COLO829 (cell line): ENCODE measurements at places on chromosomes 1 and 21.
A peak's percentile ranks its signal among the peaks of the same experiment; 100 is the strongest.

GRCh38 chr1:173062150-173062938 is 11.6 kb upstream of the TNFSF18 start:
- DNase-seq = peak; percentile 70

DNA sequence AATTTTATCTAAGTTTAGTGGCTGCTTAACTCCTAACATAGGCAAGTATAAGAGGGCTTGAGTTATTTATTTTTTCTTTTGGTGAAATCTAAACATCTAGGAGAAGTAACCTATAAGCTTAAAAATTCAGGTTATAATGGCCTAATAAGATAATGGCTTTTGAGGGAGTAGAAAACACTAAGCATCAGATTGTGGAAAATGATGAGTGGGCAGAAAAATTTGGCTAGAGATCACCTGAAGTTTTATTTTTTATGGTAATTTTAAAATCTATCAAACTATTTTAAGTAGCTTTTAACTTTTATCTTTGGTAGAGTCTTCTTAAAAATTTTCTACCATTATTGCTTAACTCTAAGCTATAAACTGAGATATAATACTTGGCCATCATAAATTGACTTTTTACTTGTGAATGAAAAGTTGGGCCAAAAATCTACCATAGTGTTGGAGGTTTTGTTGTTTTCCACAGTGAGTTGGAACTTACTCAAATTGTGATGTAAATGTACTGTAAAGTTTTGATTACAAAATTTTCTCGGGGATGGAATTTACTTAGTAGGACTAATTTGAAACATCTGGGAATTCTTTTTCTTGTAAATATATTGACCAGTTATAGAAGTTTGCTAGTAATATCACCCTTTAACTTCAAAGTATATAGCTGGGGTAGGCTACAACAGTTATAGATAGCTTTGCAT is 63.9 kb downstream of the USP25 start:
- no peak for DNase-seq

DNA sequence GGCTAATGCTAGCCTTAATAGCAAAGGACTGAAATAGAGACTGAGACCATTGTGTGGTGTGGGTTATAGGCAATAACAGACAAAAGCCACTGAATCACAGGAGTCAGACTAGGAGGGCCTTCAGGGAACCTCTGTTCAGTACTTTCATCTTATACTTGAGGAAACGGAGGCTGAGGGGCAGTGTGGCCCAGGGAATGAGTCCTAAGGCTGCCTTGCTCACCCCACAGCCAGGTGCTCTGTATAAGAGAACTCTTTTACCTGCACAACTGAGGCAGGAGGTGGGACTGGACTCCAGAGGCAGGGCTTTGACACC is 2.7 kb downstream of the SMPDL3B start:
- DNase-seq = no peak

DNA sequence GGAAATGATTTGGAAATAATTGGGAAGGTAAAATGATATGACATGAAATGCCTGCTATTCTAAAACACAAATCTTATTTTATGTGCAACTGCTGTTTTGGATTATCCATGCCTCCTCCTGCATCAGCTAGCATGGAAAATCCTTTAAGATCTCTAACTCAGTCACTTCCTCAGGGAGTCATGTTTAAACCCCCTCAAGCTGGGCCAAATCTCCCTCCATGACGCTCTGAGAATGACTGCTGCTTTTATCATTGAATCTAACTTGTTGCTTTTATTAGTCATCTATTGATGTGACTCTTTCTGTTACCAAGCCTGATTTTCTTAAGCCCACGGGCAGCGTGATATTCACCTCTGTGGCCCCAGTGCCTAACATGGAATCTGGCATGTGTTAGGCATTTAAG is 324.8 kb downstream of the DISC1 start:
- no peak for DNase-seq

DNA sequence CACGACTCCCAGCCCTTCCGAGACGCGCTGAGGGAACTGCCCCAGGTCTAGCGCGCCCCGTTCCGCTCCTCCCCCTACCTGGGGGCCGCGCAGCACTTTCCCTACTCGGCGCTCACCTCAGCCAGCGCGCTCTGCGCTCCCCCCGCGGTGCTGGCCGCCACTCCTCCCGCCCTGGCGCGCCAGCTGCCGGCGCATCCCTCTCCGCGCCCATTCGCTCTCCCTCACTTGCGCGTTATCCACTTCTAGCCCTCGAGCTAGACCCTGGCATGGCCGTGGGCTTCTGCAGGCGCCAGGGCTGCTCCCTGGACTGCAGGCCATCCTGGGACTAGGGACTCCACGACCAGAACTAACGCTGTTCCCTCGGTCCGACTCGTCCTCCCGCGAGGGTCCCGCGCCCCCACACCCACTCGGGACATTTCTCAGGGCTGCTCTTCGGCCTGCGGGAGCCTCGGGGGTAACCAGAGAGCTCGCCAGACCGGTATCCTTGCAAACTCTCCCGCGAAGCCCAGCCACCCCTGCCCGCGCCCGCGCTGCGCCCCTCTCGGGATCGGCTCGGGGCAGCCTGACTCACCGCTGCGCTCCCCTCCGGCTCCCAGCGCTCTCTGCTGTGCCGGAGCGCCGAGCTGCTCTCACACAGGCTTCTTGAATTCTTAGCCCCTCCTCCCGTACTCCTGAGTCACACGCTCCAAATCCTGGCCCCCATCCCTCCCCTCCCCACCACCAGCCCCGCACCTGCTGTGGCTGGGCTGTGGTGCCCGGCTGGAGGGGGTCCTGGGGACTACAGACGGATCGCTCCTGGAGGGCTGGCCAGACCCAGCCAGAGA is at the start of gene NGF:
Gene NGF, minus strand, starts transcription at position 617 of the 824 bp plus-strand sequence. CDS start 51,454 bp downstream, outside the sequence.
- DNase-seq = no peak

- DNase-seq = no peak
These were observed 69.4 kb downstream of the VAV3 start for GRCh38 chr1:107895403-107896191.

GRCh38 chr1:55040083-55040932 is 960 bp downstream of the PCSK9 start:
- DNase-seq = no peak
